Stimulated activated CD8-positive, alpha-beta memory T cell treated with anti-CD3 and anti-CD28 coated beads, Interleukin-2, amount 100 ng/mL, for 1 hour (primary cell): ENCODE measurements at places on chromosomes 12 and 14.

DNA sequence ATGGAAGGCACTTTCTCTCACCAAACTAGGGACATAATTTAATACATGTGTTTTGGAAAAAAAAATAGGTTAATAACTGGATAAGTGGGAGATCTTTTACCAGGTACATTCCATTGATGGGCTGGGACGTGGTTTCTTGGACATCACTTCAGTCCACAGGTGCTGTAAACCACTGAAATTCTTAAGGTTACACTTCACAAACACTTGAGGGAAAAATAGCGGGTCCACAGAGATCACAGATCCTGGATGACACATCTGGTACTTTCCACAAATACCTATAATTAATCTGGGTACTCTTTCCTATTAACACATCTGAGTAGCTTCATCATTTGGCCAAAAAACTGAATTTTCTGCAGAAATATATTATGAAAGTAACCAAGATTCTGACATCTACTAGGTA lies 85.0 kb downstream of the POLR3B start:
- DNase-seq, result no peak

DNA sequence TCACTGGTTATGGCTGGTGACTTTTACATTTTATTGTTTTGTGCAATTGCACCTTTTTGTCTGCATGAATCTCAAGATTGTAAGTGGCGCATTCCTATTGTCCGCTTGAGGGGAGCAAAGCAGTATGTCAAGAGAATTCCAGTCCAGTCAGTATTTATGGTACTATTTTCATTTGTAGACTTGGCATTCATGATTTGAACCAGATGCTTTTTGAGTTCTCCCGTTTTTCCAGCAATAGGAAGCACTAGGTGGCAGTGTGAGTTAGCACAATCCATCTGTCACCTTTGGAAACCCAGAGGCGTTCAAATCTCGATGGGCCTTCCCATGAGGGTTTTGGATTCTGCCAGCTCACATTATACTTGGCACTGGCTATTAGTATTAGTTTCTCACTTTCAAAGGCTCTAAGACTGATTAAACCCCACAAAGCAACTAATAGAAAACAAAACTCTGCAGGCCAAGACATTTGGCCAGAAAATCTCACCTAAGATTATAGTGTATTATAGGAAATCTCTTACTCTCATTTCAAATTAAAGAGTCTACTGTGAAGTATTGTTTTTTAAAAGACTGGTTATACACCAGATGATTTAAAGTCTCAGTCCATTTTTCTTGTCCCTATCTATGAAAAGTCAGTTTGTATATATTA lies 2.2 kb downstream of the DACT1 start:
- no peak for DNase-seq

DNA sequence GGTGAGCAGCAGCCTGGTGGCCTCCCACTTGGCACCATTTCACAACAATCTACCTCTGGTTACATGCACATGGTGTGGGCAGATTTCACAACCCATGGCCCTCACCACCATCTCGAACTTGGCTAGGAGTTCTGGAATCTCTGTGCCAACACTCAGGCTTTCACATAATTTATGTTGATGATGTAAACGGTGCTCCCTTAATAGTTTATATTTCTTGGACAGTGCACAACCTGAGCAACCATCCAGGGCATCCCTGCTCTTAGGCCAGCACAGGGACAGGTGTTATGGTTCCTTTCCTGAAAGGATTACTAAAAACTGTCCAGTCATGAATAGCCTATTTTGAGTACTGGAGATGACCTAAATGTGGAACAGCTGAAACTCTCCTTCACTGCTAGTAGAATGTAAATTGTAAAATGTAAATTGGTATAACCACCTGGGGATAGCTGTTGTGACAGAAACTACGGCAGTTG lies 28.6 kb downstream of the ABCB9 start:
- DNase-seq, result no peak

GRCh38 chr14:99946652-99947489 lies 118.4 kb upstream of the EVL start:
- DNase-seq, result peak; percentile 41

- no peak for DNase-seq
Observed at GRCh38 chr12:69932676-69933552, 107.9 kb downstream of the MYRFL start.

- DNase-seq, result no peak
Observed at GRCh38 chr14:81396113-81396512, 4.0 kb downstream of the STON2 start.

GRCh38 chr12:4486980-4487379 lies 41.4 kb upstream of the FGF6 start:
- DNase-seq, result no peak

DNA sequence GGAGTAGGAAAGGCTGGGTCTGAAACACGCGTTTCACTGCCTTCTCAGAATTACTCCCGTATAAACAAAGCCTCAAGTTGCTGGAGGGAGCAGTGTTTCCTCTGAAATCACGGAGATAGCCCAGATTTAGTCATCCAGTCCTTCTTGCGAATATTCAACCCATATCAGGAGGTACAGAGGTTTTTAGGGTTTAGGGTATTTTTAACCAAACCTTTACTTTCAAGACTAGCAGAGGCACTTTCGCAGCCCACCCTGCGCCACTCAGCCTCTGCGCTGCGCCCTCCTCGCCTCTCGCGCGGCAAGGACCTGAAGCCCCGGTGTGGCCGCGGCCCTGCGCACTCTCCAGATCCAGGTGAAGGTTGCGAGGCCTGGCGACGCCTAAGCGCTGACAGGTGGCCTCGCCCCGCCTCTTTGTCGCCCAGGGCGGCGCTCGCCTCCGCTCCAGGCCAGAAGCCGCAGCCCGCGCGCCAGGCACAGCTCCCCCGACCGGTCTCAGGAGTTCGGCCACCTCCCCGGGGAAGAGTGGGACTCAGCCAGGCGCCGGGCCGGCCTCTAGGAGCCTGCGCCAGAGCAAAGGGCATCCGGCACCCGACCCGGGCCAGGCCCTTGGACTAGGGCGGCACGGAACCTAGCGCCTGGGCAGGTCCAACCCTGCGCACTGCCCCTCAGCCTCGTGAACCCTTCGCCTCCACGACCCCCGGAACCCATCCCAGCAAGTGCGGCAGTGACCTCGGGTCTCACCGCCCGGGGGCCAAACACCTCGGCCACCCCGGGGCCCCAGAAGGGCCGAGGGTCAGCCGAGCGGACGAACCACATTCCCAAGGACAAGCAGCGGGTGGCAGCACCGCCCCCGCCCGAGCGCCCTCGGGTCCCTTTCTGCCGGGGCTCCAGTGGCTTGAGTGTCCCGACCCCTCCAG lies 1.8 kb upstream of the SAMD4A start:
- no peak for DNase-seq

- no peak for DNase-seq
Observed at GRCh38 chr14:61659582-61659981, 35.7 kb upstream of the HIF1A start.

- DNase-seq, result no peak
Observed at GRCh38 chr12:3945671-3946070, 72.5 kb upstream of the PARP11 start.

GRCh38 chr12:89122852-89123251 lies 229.4 kb downstream of the DUSP6 start:
- no peak for DNase-seq

DNA sequence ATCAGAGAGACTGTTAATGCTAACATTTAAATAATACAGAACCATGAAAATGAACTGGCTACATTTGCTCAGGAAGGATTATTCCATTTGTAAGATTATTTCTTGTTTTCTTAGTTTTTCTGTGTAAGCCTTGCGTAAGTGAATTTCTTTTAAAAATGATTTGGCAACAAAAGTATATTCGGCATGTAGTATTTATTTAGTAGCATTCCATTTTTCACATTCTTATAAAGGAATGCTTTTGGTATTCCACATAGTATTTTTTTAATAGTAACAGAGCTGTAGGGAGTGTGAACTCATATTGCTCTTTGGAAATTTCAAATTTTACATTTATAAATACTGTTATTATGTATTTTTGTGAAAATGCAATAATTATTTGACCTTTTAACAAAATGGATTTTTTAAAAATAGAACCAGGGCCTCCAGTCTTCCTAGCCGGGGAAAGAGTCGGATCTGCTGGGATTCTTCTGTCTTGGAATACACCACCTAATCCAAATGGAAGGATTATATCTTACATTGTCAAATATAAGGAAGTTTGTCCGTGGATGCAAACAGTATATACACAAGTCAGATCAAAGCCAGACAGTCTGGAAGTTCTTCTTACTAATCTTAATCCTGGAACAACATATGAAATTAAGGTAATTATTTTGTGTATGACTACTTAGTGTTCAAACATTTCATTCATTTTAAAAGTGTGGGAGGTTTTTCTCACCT lies 1.2 kb downstream of the PTPRQ start:
- DNase-seq, result no peak

DNA sequence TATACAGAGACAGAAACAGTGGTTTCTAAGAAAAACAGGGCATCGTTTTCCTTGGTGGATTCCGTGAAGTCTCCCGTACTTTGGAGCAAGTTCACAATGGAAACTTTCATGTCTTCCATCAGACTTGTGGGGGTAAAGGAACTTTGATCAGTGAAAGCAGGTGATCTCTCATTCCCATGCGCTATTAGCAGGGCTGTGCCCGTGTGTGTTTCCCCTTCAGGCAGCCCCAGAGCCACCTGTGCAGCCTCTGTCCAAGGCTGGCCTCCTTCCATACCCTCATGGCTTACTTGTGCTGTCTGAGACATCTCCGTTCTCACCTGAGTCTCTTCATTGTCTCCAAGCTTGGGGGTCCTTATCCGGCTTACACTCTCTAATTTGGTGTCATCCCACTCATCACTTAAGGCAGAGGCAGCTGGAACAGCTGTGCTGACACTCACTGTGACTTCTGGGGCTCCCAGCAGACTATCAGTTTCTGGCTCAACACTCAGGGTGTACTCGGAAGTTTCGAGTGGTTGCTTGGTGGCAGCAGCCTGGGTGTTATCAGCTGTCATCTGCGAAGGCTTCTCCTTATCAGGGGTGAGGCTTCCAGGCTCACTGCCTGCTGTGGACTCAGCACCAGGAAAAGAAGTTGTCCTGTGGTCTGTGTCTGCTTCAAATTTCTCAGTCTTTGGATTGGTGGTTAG lies 13.8 kb downstream of the ARMH4 start:
- DNase-seq, result no peak

DNA sequence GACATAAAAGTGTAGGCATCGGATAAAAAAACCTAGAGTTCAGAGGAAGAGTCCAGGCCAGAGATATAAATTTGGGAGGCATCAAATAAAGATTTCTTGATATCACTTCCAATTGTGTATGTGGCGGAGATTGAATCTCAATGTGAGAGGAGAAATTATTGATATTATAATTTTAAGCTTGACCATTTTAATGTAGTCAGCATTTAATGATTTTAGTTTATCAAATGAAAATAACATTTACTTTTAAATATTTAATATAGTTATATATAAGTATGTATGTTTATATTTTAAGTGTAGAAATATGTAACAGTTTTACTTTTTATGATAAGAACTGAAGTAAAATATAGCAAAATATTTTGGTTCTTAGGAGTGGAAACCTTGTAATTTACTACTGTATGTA lies 48.7 kb downstream of the WASHC4 start:
- DNase-seq, result no peak

DNA sequence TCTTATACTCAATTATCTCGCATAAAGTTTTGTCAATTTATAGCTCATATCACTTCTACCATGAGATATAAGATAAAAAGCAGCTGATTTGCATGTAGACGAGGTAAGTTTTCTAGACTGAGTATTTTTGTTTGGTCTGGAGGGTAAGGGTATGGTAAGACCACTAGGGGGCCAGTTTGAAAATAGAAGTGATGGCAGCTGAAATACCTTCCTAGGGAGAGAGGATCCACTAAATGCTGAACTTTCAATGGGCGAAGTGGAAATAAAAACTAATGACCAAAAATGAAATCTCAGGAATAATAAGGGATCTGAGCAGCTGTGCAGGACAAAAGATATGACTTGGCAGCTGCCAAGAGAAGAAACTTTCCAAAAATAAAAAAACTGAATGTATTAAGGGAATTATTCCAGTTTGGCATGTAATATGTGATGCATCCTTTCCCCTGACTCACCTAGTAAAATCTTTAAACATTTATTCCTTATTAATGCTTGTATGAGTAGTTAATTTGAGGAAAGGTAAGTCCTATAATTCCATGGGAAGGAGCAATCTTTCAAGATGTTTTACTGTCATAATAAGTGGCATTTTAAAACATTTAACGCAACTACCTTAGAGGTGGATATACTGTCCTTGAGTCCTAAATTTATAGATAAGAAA lies 754.5 kb downstream of the C12orf50 start:
- no peak for DNase-seq

- no peak for DNase-seq
Observed at GRCh38 chr12:4045786-4046494, 172.7 kb upstream of the PARP11 start.

- DNase-seq, result no peak
Observed at GRCh38 chr12:132021031-132021871, 71.5 kb downstream of the EP400 start.

DNA sequence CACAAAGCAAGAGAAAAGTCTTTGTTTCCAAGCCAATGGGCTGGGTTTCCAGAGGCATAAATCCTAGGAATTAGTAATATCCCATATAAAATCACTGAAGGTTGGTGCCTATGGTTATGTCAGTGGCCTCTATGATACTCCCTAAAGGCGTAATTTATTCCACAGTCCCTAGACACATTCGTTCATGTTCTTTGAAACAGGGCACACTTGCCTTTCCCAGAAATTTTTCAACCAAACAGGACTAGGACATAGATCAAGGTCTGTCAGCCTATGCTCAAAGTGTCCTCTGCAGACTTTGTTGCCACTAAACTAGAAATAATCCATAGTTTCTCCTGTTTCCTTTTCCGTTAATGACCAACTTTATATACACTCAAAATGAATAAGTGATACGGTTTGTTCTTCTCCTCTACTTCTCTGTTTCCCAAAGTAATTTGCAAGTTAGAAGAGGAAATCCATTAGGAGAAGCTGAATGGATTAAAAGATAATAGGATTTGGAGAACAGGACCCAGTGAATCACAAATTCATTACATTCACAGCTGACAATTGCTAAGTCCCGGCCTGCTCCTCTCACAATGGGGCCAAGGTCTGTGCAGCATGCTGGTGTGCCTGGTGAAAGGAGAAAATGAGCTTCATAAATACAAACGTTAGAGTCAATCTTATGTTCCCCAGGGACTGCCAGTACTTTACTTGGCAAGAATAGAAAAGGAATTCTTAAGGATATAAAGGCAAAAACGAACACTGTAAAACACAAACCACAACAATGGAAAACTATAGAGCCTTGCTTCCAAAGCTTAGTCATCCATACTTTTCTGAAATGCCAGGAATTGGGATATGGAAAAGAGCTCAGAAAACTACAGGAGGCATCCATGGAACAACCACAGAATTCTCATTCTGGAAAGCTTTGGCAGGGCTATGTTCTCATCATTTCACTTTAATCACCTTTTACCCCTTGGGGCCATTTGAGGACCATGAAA lies 966.2 kb downstream of the NRXN3 start:
- DNase-seq, result no peak

DNA sequence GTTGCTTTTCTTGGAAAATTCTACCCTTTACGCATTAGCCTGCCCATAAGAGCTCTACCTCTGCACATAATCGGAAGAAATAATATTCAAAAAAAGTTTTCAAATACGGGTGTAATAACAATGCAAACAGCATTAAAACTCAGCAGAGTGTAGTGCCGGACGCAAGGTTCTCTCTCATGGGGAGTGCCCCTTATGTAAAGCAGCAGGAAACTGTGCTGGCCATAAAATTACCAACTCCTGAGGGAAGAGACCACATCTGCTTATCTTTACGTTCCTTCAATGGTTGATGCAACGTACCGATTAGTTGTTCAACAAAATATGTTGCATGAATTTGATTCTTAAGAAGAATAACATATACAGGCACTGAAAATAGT lies 118.7 kb upstream of the TMCC3 start:
- no peak for DNase-seq
